Bone marrow (tissue), 2 donors: ENCODE measurements at places on chromosomes 4 and X.

- DNase-seq, result no peak
Measured at GRCh38 chr4:125016892-125017299, 297.9 kb upstream of the FAT4 start.

GRCh38 chr4:19348746-19349145 lies 903.0 kb upstream of the SLIT2 start:
- DNase-seq, result no peak

- no peak for DNase-seq
Measured at GRCh38 chrX:117972711-117973109, 143.9 kb downstream of the KLHL13 start.

DNA sequence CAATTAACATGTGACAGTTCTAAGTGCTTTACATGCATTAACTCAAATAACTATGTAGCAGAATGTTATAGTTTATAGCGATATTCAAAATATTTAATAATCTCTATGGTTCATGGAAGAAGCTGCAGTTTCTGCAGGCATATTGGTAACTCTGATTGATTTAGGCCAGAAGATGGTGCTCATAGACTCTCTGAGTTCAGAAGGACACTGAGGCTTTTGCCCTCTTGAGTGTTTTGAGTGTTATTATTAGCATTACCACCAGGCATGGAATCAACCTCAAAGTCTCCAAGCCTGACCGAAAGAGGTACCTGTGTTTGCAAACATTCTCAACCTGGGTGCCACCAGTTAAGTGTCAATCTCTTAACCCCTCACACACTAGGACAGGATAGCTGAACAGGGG lies 792.3 kb upstream of the PCDH7 start:
- no peak for DNase-seq

- DNase-seq, result no peak
Measured at GRCh38 chr4:128924951-128925350, 115.5 kb downstream of the JADE1 start.

GRCh38 chrX:103919270-103919637 lies 43.2 kb upstream of the TMSB15B start:
- DNase-seq, result no peak

DNA sequence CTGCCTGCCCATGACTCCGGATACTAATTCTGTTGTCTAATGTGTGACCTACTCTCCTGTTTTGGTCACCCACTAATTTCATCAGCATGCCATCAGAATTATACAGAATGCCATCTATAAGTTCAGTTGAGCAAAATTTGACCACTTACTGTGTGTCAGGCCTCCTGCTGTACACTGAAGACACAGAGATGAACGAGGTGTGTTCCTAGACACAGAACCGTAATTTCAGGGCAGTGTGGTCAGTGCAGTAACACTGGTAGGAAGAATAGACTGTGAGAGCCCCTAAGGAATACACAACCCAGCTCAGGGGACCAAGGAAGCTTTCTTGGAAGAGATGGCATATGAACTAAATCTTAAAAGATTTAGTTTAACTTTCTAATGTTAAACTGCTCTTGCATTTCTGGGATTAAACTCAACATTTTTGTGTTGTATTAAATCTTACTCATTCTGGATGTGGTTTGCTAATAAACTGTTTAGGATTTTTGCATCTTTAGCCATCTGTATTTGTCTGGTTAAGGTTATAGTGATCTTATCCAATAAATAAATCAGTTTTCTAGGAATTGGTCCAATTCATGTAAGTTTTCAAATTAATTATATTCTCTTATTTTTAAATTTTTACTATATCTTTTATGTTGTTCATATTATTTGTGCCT lies 34.3 kb downstream of the KANTR start:
- DNase-seq, result no peak

DNA sequence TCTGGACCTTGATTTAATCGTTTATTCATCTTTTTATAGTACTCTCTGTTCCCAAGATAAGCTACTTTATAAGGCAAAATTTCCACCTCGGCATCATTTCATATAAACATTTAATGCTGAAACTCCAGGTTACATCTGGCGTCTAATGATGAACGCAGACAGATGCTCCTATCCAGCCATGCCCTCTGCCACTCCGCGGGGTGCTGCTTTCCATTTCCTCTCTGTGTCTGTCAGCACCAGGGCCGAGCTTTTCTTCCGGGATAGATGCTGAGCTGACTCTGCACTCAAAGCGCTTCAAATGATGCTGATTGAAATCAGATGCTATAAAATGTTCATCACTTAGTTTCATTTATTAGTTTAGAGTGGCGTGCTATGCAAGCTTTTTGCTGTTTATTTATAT lies 80.5 kb upstream of the HELT start:
- no peak for DNase-seq

- no peak for DNase-seq
Measured at GRCh38 chr4:36900446-36900987, 344.0 kb upstream of the NWD2 start.

DNA sequence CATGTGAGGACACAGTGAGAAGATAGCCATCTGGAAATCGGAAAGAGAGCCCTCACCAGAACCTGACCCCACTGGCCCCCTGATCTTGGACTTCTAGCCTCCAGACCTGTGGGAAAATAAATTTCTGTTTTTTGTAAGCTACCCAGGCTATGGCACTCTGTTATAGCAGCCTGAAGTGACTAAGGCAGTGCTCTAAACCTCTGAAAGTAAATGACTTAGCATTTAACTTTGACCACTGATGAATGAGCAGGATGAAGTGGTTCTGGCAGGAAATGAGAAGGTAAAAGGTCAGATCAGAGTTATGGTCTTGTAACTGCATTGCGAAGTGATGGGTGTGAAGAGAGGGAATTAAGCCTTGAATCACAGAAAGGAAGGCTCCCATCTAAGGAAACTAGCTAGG lies 17.0 kb downstream of the GPAT3 start:
- peak; percentile 25 for DNase-seq

GRCh38 chr4:120730777-120731320 lies 191.7 kb downstream of the PRDM5 start:
- DNase-seq, result no peak

GRCh38 chr4:10960389-10960788 lies 275.8 kb upstream of the CLNK start:
- no peak for DNase-seq

DNA sequence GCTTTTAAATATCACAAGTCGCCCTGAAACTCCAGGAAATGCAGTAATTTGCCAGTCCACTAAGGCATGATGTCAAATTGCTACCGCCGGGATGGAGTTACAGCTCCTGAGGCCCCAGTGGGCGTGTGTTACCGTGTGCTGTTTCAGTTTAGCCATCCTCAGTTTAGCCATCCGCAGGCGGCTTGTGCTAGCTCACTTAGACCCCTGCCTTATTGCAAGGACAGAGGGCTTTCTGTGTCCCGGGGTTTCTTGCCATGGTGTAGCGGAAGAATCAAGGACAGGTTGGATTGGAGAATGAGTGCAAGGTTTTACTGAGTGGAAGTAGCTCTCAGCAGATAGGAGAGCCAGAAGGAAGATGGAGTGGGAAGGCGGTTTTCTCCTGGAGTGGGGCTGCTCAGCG lies 33.8 kb upstream of the LRBA start:
- DNase-seq, result no peak

GRCh38 chr4:24837781-24838180 lies 42.4 kb downstream of the SOD3 start:
- no peak for DNase-seq

DNA sequence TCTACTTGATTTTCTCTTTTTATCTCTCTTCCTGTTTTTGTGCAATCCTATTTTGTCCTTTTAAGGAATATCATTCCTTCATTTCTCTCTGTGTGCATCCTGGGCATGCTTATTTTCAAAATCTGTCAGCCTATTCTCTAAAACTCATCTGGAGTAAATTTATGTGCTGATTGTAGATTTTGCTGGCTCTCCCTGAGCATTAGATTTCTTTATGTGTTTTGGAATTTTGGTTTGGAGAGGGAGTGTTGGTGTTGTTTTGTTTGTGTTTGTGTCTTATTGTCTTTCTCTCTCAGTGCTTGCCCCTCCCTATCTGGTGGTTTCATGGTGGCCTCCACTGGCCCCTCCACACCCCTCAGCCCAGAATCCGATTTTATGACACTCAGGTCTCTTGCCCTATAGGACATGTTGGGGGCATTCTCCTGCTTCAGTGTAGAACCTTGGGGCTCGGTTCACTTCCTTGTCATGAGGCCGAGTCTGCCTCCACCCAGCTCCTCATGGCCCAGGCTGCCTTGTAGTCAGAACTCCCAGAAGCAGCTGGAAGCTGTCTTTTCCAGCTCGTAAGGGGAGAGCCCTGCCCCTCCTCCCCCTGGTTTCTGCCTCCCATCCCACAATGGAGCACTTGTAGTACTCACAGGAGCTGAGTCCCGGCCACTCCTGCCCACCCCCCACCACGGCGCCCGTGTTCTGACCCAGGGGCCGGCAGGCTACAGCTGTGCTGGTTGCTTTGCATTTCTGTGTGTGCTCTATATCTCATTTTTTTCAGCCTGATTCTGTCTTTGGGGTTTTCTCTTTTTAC lies 24.5 kb upstream of the PJA1 start:
- DNase-seq, result no peak

DNA sequence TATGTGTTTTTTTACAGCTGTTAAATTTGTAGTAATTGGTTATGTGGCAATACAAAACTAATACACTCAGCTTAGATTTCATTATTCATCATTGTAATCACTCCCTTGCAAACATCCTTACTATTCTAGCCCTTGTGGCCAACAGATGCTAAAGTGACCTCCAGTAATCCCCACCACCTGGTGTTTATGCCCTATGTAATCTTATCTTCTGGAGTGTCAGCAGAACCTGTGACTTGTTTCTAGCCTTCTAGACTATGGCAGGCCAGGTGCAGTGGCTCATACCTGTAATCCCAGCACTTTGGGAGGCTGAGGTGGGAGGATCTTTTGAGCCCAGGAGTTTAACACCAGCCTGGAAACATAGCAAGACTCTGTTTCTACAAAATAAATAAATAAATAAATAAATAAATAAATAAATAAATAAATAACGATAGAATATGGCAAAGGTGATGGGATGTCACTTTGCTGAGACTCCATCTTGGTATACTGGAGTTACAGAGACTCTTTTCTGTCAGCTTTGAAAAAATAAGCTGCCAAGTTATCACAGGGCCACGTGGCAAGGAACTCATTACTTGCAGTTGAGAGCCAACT lies 12.3 kb upstream of the TSR2 start:
- no peak for DNase-seq

DNA sequence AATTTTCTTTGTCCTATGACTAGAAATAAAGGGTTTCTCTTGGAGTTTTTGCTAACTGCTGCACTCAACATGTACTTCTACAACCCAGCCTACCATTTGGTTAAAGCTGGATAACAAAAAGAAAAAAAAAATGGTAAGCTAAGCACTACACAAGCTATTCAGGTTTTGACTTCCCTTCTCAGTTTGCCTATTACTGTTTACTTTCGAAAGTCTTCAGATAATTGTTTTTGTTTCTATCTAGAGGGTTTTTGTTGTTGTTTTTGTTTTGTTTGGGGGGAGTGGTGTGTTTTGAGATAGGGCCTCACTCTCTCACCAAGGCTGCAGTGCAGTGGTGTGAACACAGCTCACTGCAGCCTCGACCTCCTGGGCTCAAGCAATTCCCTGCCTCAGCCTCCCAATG lies 46.6 kb downstream of the CLOCK start:
- DNase-seq, result no peak

- DNase-seq, result no peak
Measured at GRCh38 chrX:78622831-78623230, 36.3 kb downstream of the RTL3 start.

GRCh38 chr4:184324939-184325477 lies 107.3 kb upstream of the ENPP6 start:
- no peak for DNase-seq

GRCh38 chr4:52246827-52247226 lies 195.7 kb downstream of the SPATA18 start:
- DNase-seq, result no peak

DNA sequence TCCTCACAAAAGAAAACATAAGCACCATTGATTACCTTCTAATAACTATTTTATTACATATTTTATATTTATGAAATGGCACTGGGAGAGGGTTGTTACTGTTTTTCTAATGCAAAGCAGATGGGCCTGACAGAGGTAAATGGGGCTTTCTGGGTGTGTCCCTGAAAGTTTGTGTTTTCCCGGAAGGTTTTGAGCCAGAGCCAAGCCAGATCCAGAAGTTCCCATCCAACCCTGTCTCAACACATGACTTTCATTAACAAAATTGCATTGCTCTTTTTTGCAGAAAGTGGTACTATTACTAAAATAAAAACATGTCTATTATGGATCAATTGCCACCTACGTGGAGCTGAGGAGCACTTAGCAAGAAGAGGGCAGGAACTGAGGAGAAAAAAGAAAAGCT lies 181.3 kb downstream of the RAB28 start:
- no peak for DNase-seq

DNA sequence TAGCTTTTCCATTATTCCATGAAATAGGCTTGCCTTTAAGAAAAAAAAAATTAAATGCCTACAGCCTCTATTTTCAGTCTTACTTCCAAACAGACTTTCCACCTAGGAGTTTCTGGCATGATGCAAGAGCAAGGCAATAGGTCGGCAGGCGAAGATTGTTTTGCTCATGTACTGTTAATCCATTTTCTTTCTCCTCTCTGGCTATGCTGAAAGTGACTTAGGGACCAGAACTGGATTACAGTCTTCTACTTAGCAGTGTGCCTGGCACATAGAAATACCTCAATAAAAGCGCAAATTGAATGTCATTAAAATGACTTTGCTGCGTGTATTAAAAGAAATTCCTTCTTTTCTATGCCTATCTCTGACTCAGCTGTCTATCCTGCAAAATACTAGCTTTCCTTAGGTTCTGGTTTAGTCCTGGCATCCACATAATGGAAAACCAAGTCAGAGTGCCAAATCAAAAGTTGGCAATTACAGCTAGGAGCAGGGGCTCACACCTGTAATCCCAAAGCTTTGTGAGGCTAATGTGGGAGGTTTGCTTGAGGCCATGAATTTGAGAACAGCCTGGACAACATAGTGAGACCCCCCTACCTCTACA lies 51.9 kb downstream of the CC2D2A start:
- no peak for DNase-seq

GRCh38 chrX:121886557-121886956 lies 839.1 kb downstream of the GLUD2 start:
- DNase-seq, result no peak

- no peak for DNase-seq
Measured at GRCh38 chr4:122882857-122883735, 39.3 kb downstream of the NUDT6 start.
